Fibroblast of skin of right biceps (primary cell): ENCODE measurements at places on chromosomes 12 and 14.

GRCh38 chr12:20463913-20464524, 95.7 kb downstream of the PDE3A start:
- no peak for DNase-seq

- peak; percentile 44 for DNase-seq
Observed at GRCh38 chr14:56491299-56492285, 88.0 kb upstream of the TMEM260 start.

DNA sequence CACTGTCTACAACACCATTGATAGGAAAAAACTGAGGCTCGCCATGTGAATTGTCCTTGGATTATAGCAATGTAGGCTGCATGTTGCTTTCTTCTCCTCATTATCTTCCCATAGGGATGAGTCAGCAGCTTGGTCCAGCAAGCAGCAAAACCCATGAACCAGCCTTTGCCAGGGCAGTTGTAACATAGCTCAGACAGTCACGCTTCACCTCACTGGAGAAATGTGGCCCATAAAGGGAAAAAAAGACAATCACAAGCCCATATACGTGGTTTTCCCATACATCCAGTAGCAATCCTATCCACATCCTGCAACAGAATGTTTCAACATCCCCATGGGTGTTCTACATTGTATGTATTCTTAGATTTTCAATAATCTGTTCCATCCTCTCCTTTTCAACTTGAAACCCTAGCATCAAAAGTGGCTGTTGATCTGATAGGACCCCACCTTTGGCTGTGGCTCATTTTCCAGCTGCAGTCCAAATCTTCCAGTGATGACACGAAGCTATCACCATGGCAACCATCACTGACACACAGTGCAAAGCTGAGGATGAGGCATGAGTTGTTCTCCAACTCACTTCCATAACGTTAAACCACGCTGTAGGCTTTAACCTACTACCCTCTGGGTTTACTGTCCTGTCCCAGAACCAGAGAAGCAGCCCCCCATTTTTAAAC, 34.0 kb downstream of the GRIN2B start:
- DNase-seq, result no peak

DNA sequence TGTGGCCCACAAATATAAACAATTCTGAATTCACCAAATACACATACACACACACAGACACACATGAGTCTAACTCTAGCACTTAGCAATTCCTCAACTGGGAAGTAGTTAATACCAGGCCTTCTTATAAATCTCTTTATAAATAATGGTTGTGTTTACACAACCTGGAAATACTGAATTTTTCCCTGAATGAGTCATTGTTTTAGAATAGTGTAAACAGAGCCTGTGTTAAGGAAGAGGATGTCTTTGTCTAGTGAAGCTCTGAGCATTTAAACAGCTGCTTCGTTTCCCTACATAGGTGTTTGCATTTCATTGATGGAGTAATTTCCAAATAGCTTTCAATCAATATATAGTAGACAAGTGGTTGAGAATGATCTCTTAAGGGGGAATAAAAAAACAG, 218.8 kb downstream of the BTG1 start:
- DNase-seq, result peak; percentile 53

DNA sequence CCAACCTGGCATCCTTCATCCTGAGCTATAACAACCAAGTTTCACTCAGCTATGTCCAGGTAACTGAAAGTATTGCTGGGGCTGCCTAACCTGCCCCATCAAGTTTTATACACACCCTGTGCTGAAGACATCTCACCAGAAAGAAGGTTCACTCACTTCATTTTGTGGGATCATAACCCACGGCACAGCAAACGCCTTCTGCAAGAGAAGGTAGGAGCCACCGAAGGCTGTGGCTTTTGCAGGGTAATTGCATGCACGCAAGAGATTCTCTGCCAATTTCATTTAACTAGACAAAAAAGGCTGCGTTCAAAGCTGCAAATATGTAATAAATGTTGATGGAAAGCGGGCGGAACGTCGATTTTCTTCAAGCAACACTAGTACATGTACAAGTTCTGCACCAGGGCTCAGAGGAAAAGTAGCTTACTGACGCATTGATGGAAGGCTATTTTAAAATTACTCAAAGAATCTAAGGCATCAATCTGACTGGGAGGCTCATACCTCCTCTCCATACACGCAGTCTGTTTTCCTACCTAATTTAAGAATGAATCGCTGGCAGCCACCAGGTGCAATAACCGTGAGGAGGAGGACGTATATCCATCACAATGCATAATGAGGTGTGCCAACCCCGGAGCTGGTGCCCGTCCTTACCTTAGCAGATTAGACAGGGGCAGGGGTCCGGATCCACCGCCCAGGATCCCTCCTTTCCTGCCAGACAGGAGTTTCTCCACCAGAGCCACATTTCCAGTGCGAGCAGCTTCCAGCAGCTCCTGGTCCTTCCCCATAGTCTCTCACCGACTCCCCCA, 1.1 kb downstream of the ANKS1B start:
- DNase-seq, result no peak

GRCh38 chr12:26646571-26646970, 186.4 kb downstream of the ITPR2 start:
- peak; percentile 59 for DNase-seq

- DNase-seq, result no peak
Observed at GRCh38 chr12:113465808-113466453, 5.7 kb downstream of the LHX5 start.

GRCh38 chr12:91061091-91061490, 3.3 kb upstream of the KERA start:
- no peak for DNase-seq

DNA sequence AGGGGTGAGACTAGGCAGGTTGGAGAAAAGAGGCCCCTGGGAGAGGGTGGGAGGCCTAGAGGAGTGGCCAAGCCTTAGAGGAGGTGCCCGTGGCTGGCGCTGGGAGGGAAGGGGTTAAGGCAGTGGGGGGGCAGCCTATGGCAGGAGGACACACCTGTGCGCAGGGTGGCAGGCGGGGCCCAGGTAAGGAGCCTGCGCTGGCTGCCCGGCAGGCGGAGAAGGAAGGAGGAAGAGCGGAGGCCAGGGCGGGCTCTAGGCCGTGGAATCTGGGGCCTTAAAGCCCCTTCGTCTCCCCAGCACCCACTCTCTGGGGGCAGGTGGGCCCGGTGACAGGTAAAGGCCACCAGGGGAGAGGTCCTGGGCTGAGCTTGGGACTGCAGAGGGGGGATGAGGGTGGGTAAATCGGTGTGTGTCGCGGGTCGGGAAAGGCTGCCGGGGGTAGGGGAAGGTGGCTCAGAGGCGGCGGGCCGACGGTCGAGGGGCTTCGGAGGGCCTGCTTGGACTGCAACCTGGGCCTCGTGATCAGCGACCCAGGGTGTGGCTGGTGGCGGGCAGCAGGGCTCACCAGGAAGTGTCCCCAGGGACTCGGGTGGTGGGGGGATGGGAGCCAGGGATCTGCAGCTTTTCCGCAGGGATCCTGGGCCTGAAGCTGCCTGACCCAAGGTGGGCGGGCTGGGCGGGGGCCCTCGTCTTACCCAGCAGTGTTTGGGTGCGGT, 7.3 kb downstream of the PHB2 start:
- no peak for DNase-seq

- no peak for DNase-seq
Observed at GRCh38 chr14:26143057-26143456, 454.8 kb downstream of the NOVA1 start.

GRCh38 chr14:97844042-97844441, 1046.9 kb downstream of the VRK1 start:
- DNase-seq, result no peak

- DNase-seq, result no peak
Observed at GRCh38 chr12:119528241-119528640, 65.3 kb upstream of the TMEM233 start.

DNA sequence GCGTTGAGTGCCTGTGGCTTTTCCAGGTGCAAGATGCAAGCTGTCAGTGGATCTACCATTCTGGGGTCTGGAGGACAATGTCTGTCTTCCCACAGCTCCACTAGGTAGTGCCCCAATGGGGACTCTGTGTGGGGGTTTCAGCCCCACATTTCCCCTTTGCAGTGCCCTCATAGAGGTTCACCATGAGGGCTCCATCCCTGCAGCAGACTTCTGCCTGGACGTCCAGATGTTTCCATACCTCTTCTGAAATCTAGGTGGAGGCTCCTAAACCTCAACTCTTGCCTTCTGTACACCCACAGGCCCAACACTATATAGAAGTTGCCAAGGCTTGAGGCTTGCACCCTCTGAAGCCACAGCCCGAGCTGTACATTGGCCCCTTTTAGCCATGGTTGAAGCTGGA, 52.9 kb downstream of the PRKCH start:
- DNase-seq, result no peak

DNA sequence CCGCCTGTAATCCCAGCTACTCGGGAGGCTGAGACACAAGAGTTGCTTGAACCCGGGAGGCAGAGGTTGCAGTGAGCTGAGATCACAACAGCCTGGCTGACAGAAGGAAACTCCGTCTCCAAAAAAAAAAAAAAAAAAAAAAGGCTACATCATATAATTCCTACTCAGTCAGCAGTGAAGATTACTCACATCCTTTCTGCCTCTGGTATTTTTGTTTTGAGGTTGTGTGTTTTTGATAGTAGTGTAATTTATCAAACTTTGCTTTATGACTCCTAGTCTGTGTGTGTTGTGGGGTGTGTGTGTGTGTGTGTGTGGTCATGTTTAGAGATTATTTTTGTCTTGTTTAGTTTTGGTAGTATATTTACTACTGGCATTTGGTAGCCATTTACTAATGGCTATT, 29.8 kb upstream of the DLGAP5 start:
- peak; percentile 74 for DNase-seq

DNA sequence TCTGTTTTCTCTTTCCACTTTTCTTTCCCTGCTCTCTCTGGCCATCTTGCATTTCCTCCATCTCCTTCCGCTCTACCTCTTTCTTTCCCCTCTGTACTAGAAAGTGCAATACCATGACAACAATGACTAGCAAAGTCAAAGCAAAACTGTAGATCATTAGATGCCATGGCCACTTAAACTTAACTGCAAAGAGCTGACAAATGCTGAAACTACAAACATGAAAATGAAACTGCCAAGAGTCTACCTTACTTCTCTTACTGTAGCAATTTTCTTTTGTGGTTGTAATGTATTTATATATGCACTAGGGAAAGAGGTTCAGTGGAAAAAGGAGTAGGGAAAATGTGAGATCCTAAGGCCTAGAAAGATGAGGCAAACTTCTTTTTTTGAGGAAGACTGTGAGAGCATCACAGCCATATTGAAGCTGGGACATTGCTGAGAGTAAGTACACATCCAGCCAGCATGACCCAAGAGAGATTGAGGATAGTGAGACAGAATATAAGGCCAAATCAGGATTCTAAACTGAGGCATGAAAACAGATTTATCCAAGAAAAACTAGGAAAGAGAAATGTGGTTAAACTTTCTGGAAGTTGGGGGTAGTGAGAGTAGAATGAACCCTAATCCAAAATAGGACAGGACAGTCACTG, 276.6 kb upstream of the NAV3 start:
- no peak for DNase-seq

- DNase-seq, result no peak
Observed at GRCh38 chr12:10159280-10159679, 12.7 kb downstream of the OLR1 start.

DNA sequence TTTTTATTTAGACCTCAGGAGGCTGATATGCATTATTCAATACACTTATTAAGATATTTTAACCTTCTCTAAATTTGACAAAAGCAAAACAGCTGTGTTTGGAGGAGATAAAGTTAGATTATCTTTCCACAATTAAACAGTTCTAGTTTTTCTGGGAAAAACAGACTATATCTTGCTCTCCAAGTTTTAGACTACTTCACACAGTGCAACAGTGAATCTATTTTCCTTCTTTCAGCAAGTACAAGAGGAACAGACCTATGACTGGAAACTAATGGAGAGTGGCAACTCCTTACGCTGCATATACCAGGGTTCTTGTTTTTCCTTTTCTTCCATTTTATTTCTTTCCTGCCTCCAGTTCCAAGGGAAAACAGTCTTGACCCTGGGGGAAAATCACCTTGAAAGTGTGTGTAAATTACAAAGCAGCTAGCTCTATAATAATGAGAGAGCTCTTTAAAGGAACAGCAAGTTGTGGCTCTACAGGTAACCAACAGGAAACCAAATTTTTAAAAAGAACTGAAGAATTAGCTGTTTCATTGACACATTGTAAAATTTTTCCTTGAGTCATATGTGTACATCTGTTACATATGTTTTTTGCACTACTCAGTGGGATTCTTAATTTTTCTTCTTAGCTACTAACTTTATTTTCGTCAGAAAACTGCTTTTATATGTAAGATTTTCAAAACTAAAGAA, 27.4 kb downstream of the DNM1L start:
- DNase-seq, result no peak

DNA sequence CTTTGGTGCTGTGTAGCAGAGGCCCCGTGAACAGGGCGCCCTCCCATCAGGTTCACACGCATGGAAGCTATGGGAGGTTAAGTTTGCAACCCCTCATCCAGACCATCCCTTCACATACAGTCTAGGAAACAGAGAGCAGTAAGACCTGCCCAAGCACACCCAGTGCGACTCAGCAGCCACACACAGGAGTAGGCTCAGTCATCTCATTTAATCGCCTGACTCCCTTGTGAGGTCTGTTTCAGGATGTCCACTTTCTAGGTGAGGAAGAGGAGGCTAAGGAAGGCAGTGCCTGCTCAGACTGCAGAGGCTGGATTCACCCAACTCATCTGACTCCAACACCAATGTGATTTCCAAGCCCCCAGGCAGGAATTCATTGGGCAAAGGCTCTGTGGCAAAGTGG, 11.9 kb downstream of the BDKRB1 start:
- peak; percentile 58 for DNase-seq

DNA sequence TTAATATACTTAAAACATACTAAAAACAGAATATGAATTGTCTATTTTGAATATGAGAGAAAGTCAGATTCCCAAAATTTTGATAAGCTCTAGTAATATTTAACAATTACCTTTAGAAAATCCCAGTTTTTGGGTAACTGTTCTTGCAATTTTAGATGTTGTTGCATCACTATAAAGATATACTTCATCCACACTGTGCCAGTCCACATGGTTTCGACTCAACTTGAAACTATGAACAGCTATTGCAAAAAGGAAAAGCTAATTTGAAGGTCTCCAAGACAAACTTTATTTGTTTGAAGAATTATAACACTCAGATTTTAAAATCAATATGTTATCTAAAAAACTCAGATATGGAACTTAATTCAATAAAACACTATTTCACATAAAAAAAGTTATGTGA, 59.9 kb downstream of the DDHD1 start:
- peak; percentile 54 for DNase-seq

GRCh38 chr14:78605897-78606500, 435.8 kb downstream of the NRXN3 start:
- DNase-seq, result peak; percentile 96

- DNase-seq, result no peak
Observed at GRCh38 chr12:131287938-131288764, 334.4 kb downstream of the ADGRD1 start.

DNA sequence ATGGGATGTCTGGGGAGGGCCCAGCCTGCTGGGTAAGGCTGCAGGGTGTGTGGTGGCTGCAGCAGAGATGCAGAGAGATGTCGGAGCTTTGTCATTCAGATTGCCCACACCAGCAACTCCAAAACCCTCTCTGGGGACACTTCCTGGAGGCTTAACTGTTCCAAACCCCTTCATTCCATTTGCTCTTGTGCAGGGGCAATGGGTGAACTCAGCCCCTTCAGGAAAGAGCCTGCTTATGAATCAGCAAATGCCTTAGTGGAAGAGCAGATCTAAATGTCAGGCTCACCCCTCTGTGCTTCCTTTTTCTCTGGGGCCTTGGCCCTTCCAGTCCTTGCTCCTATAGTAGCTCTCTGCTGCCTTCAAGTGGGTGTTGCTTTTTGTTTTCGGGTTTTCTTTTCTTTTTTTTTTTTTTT, 36.7 kb upstream of the GPATCH2L start:
- no peak for DNase-seq
